CD8-positive, alpha-beta memory T cell (primary cell): ENCODE measurements at places on chromosomes 7 and 10.

DNA sequence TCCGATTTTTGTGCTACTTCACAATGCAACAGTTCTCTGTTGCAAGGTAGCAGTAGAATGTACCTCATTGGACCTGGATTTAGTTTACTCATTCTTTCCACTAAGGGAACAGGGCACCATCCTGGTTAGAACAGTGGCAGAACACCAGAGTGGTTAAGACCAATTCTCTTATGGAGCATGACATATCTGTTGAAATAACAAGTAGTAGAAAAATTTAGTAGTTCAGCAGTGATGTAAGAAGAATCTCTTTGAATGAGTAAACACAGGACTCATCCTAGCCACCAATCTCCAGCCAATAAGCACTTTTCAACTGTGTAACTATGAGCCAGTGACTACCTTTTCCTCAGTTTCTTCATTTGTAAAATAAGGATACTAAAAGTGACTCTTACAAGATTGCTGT lies 2.4 kb downstream of the ANKRD22 start:
- DNase-seq = no peak

DNA sequence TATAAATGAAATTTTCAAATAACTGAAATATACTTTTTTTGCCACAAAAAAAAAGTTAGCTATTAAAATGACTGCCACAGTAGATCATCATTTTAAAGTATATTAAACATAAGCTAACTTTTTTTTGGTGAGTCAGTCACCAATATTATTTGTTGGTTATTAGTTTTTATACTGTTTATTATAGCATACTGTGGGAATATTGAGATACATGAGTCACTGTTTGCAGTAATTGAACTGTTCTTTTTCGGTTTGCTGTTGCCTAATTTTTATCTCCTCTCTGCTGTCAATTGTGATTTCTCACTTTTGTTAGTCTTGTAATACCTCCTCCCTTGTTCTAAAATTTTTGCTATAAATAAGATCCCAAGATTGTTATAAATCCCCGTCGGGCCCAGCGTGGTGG lies 45.7 kb downstream of the BTAF1 start:
- no peak for DNase-seq

DNA sequence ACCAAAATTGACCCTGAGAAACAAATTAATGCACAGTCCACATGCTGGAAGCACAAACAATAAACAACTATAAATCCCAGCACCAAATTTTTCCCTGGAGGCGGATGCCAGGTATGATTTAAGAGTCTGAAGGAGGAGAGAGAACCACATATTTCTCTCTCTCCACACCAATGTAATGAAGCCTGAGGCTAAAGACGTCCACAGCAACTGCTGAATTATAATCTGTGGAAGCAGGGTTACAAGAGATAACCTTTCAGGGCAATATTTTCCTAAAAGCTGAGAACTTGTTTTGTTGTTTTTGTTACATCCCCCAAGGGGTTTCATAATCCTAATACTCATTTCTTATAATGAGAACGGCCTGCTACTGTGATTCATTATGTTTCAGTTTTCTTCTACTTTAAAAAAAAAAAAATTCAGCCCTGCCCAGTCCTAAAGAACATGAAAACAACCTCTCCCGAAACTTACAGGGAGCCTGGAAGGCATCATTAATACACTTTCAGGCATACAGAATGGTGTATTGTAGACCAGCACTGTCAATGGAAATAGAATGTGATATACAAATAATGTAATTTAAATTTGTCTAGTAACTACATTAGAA lies 48.5 kb upstream of the ABLIM1 start:
- DNase-seq = no peak

GRCh38 chr7:3847336-3847735 lies 546.3 kb downstream of the SDK1 start:
- no peak for DNase-seq

- DNase-seq = no peak
Observed at GRCh38 chr7:37045681-37046179, 321.4 kb upstream of the AOAH start.

GRCh38 chr7:95687759-95688343 lies 84.5 kb upstream of the DYNC1I1 start:
- DNase-seq = no peak

DNA sequence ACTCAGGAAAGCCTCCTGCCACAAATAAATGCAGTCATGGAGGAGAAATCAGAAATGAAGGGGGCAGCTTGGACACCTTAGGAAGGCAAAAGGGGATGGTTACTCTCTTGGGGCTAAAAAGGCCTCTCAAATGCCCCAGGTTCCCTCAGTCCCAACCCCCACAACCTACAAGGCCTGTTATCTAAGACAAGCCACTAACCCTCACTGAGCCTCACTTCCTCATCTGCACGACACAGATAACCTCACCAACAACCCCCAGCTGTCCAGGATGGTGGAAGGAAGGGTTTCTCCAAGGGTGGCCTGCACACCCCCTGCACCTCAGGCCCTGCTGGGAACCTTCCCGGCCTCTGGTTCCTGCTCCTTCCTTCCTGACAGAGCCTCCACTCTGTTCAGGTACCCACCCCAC lies 29.2 kb downstream of the SORBS1 start:
- no peak for DNase-seq

GRCh38 chr7:105339404-105340323 lies 49.1 kb downstream of the SRPK2 start:
- no peak for DNase-seq

DNA sequence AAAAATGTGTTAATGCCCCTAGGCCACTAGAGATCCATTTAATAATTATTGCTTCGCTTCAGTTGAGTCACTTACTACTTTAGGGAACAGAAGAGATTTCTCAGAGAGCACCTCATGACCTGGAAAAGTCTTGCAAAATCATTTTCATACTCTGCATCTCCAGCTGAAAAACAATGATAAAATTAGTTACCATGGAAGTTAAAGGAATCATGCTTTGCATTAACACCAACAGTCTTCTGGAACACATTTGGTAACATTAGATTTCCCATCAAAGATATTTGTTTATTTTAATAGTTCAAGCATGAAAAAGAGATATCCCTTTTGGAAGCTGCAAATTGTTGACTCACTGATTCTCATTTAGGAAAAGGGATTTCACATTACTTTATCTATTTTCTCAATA lies 1.8 kb upstream of the STEAP2 start:
- no peak for DNase-seq

DNA sequence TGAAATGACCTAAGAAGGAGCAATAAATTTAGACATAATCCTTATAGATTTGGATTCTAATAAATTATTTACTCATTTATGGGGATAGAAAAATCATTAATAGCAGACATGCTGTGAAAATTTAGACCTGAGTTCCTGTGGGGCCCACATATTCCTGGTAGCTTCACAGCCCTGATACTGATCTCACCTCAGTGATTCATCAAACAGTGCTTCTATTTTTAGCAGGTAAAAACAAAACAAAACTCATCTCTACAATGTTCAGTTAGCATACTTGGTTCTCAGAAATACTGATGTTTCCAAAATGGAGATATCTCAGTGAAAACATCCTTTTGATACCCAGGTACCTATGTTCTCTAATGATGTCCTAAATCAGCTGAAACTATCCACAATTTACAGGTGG lies 841.1 kb upstream of the SORCS1 start:
- DNase-seq = no peak

DNA sequence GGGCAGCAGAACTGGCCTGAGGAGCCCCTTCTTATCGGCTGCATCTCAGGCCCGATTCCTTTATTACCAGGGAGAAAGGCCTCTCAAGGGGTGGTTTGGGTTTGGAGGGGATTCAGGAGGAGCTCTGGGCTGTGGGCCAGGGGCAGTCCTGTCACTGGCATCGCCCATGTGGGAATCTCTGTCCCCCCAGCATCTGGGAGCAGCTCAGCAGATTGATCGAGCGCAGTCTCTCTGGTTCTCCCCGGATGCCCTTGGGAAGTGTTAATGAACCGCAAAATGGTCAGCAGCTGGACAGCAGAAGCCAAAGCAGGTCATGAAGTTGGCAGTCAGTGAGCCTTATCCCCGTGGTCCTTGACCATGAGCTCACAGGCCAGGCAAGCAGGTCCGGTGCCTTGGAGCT lies 104.4 kb upstream of the ANLN start:
- DNase-seq = no peak

DNA sequence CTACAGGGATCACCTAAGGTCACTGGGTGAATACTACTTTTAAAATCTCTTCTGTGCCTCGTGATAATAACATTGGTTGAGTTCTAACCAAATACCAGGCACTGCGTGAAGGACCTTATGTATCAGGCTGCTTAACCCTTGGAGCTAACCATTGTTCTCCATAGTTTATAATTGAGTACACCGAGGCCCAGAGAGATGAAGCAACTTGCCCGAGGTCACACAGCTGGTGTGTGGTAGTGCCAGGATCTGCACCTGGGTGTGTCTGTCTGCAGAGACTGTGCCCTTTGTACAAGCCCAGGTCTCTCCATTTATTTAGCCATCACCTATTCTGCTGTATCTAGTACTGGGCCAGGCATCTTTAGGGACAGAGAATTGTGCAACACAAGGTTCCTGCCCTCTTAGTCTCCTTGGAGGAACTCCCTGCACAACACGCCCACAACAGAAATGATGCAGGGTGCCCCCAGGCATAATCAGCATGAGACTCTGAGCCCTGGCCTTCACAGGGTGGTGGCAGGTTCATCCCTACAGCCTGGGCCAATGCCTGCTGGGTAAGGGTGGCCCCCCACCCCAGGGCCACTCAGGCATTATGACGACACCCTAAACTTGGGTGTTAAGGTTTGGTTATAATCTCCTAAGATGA lies 31.5 kb downstream of the UNC5B start:
- DNase-seq = no peak

DNA sequence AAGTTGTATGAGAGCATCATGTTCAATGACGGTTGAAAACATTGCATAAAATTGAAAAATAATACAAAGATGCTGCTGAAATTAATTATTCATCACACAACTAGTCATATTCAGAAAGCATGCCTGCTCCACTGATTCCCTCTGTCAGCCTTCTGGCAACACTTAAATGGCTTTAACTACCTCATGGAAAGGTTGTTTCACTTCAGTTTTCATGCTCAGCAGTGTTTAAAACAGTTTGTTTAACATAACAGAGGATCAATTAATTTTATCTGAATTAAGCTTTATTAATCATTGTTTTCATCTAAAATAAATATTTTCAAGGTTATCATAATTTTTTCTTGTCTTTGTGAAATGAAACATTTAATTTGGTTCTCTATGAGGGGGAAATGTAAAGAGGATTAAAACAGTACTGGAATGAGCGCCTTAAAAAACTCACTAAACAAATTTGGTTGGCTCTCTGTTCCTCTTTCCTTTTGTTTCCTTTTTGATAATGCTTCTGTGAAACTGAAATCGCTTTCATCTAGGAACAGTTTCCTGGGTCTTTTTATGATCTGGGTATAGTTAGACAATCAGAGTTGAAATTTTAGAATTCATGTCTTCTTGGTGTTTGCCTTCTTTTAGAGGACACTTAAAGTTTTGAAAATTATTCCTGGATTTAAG lies 427.4 kb downstream of the SH2D4B start:
- no peak for DNase-seq

DNA sequence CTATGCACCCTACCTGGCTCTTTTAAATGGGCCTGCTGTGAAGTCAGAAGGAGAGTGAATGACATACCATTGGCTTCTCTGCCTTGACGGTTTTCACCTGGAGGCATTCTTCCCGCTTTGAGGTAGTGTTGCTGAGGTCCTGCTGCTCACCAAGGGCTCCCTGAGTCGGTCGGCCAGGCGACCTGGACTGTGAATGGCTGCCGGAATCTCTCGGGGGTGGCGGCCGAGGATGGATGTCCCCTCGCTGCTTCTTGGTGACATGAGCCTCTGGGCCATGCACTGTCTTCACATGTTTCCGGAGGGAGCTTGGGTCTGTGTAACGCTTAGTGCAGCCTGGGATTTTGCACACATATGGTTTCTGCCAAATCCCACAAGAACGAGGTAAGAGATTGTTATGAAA lies 264.7 kb downstream of the GLI3 start:
- DNase-seq = no peak

DNA sequence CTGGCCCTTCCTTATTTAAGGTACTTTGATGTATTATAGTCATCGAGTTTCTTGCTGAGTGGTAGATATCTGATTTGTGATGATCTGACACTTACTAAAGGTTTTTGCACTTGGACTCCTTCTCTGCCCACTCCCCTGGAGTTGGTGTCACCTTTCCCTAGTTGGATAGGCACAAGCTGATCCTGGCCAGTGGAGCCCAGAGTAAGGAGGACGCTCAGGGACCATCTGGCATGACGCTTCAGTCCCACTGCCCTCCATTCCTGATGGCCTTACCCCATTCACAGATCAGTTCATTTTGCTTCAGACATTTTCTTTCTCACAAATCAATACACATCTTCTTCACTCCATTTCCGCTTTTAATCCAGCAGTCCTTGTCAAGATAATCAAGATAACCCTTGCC lies 20.1 kb downstream of the ASB15 start:
- DNase-seq = no peak

DNA sequence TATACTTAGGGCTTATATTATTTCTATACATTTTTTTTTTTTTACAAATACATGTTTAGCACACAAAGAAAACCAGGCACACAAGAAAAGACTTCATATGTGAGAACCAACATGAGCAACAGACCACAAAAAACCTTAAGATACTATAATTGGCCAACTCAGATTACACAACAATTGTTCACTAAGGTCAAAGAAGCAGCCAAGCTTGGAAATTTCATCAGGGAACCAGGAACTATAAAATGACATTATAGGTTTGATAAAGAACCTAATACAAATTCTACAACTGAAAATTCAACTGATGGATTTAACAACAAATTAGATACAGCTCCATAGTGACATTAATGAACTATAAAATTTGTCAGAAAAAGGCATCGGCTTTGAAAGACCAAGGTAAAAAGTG lies 4.4 kb upstream of the LUC7L2 start:
- DNase-seq = no peak

- DNase-seq = no peak
Observed at GRCh38 chr10:2469802-2470201, 597.5 kb upstream of the PFKP start.

DNA sequence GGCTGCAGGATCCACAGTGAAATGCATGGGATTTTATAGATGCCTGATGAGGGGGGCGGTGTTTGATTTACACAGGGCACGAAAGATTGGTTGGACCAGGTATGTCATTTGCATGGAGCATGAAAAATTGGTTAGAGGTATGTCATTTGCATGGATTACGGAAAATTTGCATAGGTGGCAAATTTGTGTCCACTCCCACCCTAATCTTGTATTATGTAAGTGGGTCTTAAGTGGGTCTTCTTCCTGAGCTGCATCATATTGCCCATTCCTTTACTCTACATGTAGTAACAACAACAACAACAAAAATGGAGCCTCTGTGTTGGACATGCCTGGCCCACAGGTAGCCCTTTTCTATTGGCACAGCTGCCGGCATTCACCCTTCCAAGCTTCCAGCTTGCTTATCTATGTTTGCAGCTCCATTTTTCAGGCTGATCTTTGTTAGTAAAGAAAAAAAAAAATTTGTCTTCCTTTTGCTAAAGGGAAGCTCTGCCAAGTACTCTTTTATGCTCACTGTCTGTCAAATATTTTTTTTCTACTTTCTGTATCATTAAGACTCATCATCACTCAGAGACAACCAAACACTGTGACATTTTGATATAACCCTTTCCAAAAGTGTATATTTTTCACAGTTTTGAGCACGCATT lies 10.3 kb upstream of the ZNF273 start:
- no peak for DNase-seq

- DNase-seq = no peak
Observed at GRCh38 chr10:31708474-31708873, 220.2 kb downstream of the ARHGAP12 start.
